Tibial nerve (tissue), 4 donors: ENCODE measurements at places on chromosomes 6 and 20. TPM values are rescaled to one million over a fixed set of nuclear protein-coding genes. Genes with fewer than 3 reads are reported as not detected.

- H3K27me3 ChIP-seq, result no peaks in the 10 kb centered on the region
- no peak for DNase-seq
- H3K27ac ChIP-seq, result peak overlapping the region; percentile 80
- H3K4me3 ChIP-seq, result no peak overlapping the region
- H3K36me3 ChIP-seq, result no peaks in the 10 kb centered on the region
These were observed 19.9 kb upstream of the CCN6 start for GRCh38 chr6:112033791-112034615.

- H3K36me3 ChIP-seq, result peaks cover 46% of the 10 kb centered on the region
- no peaks in the 10 kb centered on the region for H3K27me3 ChIP-seq
- DNase-seq, result no peak
- no peak overlapping the region for H3K27ac ChIP-seq
- no peak overlapping the region for H3K4me3 ChIP-seq
These were observed 30.4 kb upstream of the SPDEF start for GRCh38 chr6:34586327-34587040.

The GNMT gene
- 2.0 TPM for total RNA-seq

The KIAA0408 gene
- total RNA-seq, result 10.1 TPM

DNA sequence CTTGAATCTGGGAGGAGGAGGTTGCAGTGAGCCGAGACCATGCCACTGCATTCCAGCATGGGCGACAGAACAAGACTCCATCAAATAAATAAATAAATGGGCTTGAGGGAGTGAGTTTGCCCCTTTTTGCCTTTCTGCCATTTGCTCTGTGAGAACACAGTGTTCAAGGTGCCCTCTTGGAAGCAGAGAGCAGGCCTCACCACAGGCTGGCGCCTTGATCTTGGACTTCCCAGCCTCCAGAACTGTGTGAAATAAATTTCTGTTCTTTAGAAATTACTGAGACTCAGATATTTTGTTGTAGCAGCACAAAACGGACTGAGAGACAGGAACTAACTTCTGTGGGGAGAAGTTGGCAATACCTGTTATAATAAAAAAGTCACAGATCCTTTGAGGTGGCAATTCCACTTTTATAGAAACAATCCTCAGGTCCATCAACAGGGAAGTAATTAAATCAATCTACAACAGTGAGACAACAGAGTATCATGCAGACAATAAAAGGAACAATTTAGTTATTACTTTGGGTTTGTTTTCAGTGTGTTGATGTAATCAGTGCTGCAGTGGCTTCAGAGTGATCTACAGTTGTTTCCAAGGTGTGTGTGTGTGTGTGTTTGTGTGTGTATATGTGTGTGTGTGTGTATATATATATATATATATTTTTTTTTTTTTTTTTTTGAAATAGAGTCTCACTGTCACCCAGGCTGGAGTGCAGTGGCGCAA lies 24.5 kb downstream of the PKIG start:
- no peak overlapping the region for H3K4me3 ChIP-seq
- H3K27ac ChIP-seq, result no peak overlapping the region
- no peak for DNase-seq
- H3K4me1 ChIP-seq, result no peaks in the 10 kb centered on the region
- no peaks in the 10 kb centered on the region for H3K36me3 ChIP-seq
- no peaks in the 10 kb centered on the region for H3K27me3 ChIP-seq

DNA sequence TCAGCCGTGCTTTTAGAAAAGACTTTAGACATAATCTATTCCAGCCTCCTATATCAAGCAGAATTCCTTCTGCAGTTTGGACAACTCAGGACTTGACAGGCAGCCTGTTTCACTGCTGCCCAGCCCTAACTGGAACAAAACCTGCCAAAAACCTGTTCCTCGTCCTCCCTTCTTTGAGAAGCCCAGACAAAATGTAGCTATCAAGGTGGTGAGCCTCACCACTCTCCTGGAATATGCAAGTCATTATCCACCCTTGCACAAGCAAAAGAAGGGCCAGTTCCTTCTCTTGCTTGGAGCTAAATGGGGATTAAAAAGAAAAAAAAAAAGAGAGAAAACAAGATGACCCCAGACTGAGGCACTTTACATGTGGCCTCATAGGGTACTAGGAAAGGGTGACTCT lies 64.2 kb downstream of the TFAP2A start:
- no peaks in the 10 kb centered on the region for H3K36me3 ChIP-seq
- H3K27me3 ChIP-seq, result no peaks in the 10 kb centered on the region
- no peak overlapping the region for H3K4me3 ChIP-seq
- no peak overlapping the region for H3K27ac ChIP-seq

The HCRTR2 gene
- not detected for total RNA-seq

The WFDC5 gene
- total RNA-seq, result not detected

The RIPPLY2 gene
- total RNA-seq, result 0.21 TPM

The ZNF337 gene
- 22.9 TPM for total RNA-seq

The SAMD3 gene
- 0.78 TPM for total RNA-seq

DNA sequence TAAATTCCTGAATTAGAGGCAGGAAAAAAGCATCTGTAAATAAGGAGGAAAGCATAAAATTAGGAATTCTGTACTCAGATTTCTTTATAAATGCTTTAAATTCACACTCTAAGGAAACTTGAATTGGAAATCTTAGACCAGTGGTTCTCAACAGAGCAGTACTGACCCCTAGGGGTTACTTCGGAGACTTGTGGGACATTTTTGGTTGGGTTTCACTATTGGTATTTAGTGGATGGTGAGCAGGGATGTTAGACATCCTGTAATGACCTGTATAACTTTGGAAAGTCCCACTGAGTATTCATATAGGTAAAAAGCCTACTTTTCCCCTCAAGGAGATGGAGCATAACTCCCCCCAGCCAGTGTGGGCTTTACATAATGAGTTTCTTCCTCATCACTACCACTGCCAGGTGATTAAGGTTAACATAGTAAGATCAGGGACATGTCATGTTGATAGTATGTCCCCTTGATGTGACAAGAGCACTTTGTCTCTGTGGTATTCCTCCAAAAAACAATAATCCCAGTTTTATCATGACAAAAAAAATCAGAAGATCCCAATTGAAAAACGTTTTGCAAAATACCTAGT lies 31.0 kb downstream of the GLO1 start:
- H3K4me1 ChIP-seq, result no peaks in the 10 kb centered on the region
- no peak for DNase-seq
- H3K27ac ChIP-seq, result no peak overlapping the region

DNA sequence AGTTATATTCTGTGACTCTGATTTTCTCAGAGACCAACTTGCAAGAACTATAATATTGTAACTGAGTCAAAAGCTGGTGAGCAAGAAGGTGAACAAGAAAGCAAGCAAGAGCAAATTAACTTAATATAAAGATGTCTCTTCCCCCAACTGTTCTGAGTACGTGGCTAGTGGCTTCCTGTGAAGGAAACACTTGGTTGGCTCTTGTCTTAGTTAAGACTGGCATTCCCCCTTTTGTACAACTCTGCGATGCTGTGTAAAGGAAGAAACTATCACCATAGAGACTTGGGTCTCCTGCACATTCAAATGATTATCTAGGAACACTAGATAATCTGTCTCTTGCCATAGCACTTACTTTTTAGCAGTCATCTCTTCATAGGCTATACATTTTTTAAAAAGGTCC lies 47.3 kb upstream of the TNFAIP3 start:
- no peaks in the 10 kb centered on the region for H3K4me1 ChIP-seq
- no peak for DNase-seq
- H3K27me3 ChIP-seq, result no peaks in the 10 kb centered on the region
- H3K27ac ChIP-seq, result no peak overlapping the region

The LRRC73 gene
- total RNA-seq, result 0.59 TPM

DNA sequence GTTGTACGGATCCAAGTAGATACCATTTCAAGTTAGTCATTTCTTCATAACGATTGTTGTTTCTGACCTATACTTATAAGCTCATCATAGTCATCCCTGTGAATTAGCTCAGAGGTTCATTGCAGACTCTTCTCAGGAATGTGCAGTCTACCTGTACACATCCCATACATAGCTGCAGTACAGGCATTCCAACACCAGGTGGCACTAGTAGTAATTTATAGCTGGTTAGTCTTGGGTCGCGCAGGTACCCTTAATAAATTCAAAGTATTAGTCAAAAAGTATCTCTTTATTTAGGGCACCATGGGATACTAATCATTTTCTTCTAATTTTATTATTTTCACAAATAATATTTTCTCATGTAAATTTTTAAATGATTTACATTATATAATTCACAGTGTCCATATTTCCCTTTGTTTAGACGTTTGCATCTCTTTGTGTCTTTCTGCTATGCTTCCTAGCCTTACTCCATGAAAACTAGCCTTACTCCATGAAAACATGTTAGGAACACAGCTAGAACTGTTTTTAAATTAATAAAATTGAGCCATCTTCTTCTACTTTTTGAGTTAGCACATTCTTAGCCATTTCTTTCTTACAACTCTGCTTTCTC lies 128.6 kb upstream of the FAM83B start:
- DNase-seq, result peak; percentile 60
- no peaks in the 10 kb centered on the region for H3K36me3 ChIP-seq
- no peaks in the 10 kb centered on the region for H3K4me1 ChIP-seq
- no peak overlapping the region for H3K4me3 ChIP-seq
- no peak overlapping the region for H3K27ac ChIP-seq

The SEL1L2 gene
- total RNA-seq, result not detected

DNA sequence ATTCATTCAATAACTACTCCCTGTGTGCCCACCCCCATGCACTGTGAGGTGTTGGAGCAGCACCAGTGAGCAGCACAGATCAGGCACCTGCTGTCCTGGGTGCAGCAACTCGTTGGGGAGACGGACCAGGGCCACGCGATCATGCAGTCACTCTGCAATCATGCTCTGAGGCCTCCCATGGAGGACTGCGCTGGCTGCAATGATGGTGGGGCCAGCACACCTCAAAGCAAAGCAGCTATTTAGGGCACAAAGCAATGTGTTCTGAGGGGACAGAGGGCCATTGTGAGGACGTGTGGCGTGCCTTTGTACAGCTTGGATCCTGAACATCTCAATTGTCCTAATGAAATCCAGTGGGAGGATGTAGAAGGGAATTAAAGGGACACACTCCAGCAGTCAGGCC lies 41.0 kb upstream of the MPC1 start:
- H3K4me1 ChIP-seq, result no peaks in the 10 kb centered on the region
- H3K4me3 ChIP-seq, result no peak overlapping the region
- H3K27ac ChIP-seq, result no peak overlapping the region
- no peaks in the 10 kb centered on the region for H3K27me3 ChIP-seq
- DNase-seq, result no peak

- peaks cover 5% of the 10 kb centered on the region for H3K4me1 ChIP-seq
- H3K27me3 ChIP-seq, result no peaks in the 10 kb centered on the region
- no peak for DNase-seq
- no peak overlapping the region for H3K4me3 ChIP-seq
- H3K36me3 ChIP-seq, result no peaks in the 10 kb centered on the region
These were observed 1.4 kb downstream of the C20orf96 start for GRCh38 chr20:288956-289692.

DNA sequence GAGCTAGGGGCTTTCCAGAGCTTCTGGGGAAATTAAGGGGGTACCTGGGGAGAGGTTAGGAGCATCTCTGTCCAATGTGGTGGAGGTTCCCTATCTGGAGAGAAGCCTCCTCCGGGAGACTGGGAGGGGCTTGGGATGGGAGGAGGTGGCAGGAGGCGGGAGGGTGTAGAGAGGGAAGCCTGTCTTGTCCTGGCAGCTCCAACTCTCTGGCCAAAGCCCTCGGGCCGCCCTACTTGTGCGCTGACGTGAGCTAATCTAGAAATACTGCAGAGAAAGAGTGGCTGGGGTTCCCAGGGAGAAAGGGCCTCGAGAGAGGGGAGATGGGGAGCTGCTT lies 1.6 kb upstream of the SLC32A1 start:
- no peak overlapping the region for H3K27ac ChIP-seq
- H3K27me3 ChIP-seq, result no peaks in the 10 kb centered on the region
- H3K4me1 ChIP-seq, result peaks cover 45% of the 10 kb centered on the region
- no peak for DNase-seq
- H3K36me3 ChIP-seq, result no peaks in the 10 kb centered on the region
- H3K4me3 ChIP-seq, result no peak overlapping the region

DNA sequence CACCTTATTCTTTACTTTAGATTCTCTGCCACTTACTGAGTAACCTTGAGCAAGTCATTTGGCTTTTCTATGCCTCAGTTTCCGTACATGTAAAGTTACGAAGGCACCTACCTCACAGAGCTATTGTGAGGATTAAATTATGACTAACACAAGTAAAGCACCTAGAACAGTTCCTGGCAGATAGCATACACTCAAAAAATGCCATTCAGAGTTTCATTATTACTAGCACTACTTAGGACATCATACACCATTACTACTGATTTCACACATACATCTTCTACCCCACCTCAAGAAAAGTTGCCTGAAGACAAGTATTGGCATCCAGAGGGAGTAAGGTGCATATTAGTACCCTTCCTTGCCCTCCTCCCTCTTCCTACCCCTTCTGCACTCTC lies 107.8 kb downstream of the OGFRL1 start:
- no peak overlapping the region for H3K4me3 ChIP-seq
- peaks cover 10% of the 10 kb centered on the region for H3K4me1 ChIP-seq
- no peaks in the 10 kb centered on the region for H3K27me3 ChIP-seq
- no peak for DNase-seq
- no peak overlapping the region for H3K27ac ChIP-seq

The CGA gene
- total RNA-seq, result not detected

- H3K4me3 ChIP-seq, result no peak overlapping the region
- no peak overlapping the region for H3K27ac ChIP-seq
- no peak for DNase-seq
- H3K27me3 ChIP-seq, result no peaks in the 10 kb centered on the region
- no peaks in the 10 kb centered on the region for H3K36me3 ChIP-seq
These were observed 52.6 kb upstream of the CD93 start for GRCh38 chr20:23138682-23139081.

DNA sequence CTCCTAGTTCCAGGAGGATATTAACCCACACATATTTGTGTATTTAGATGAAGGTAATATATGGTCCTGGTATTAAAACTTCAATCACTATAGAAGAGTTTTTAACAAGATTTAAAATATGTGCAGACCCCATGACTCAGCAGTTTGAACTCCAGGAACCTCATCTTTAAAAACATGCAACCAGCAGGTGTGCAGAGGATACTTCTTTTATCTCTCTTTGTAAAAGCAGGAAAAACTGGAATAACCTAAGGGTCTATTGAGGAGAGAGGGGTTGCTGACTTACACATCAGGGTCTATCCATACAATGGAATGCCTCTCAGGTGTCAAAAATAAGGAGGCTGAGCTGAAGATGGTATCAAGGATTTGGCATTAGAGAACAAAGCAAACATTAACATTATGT lies 36.9 kb upstream of the TFAP2C start:
- H3K27me3 ChIP-seq, result no peaks in the 10 kb centered on the region
- no peaks in the 10 kb centered on the region for H3K4me1 ChIP-seq
- DNase-seq, result no peak

GRCh38 chr20:52688345-52688744 lies 283.8 kb upstream of the TSHZ2 start:
- no peaks in the 10 kb centered on the region for H3K27me3 ChIP-seq
- no peak for DNase-seq
- no peaks in the 10 kb centered on the region for H3K36me3 ChIP-seq
- H3K4me1 ChIP-seq, result no peaks in the 10 kb centered on the region
- H3K4me3 ChIP-seq, result no peak overlapping the region

- H3K4me1 ChIP-seq, result no peaks in the 10 kb centered on the region
- H3K4me3 ChIP-seq, result no peak overlapping the region
- DNase-seq, result no peak
- no peaks in the 10 kb centered on the region for H3K36me3 ChIP-seq
- H3K27me3 ChIP-seq, result no peaks in the 10 kb centered on the region
These were observed 102.6 kb downstream of the PERP start for GRCh38 chr6:138004430-138005287.
